ENCODE measurements at places on chromosomes 2 and 18.

DNA sequence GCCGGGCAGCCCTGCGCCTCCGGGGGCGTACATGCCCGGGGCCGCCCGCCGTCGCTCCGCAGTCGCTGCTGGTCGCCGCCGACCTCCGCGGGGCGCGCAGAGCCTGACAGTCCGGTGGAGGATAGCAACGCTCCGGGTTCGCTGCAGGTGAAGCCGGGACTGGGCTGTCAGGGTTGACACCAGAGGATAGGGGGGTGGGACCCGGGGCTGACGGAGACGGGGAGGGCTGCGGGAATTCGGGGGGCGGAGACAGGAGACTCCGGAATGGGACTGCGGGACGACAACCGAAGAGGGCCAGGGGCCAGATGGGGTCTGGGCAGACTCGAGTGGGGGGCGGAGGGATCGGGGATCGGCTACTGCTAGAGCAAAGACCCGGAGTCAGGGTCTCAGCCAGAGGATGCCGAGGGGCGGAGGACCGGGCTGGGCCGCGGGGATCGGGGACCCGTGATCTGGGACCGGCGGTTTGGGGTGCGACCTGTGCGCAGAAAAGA lies 403 bp downstream of the TMEM127 start:
- peak; percentile 13 for DNase-seq

- DNase-seq = no peak
Measured at GRCh38 chr2:146131048-146131447, 1611.1 kb upstream of the ZEB2 start.

- DNase-seq = no peak
Measured at GRCh38 chr18:1774261-1774660, 797.0 kb downstream of the METTL4 start.

DNA sequence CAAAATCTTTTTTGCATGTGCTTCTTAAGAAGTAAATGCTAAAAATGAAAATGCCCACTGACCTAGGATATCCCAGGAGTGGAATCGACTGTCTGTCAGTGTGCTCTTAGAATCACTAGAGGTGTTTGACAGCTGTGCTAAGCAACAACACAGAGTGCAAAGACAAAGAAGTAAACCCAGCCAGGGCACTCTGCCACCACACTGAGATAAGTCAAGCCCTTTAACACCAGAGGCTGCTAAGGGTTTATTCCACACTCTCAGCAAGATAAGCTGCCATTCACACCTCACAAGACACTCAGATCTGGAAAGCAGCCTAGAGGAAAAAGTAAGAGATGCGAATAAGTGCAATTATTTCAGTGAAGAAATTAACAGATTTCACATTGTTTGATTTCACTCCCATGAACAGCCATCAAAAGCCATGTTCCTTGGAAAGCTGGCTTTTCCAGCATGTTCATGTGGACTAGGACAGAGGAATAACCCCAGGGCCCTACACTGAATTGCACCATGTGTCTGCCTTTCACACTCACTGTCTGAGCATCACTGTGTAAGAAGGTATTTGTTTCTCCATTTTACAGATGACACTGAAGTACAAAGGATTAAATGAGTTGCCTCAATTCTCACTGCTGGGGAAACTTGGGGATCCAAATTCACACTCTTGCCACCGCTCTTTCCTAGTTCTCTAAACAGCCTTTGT lies 6.0 kb upstream of the BMP10 start:
- no peak for DNase-seq

- no peak for DNase-seq
Measured at GRCh38 chr2:225002656-225003045, 39.6 kb downstream of the DOCK10 start.

DNA sequence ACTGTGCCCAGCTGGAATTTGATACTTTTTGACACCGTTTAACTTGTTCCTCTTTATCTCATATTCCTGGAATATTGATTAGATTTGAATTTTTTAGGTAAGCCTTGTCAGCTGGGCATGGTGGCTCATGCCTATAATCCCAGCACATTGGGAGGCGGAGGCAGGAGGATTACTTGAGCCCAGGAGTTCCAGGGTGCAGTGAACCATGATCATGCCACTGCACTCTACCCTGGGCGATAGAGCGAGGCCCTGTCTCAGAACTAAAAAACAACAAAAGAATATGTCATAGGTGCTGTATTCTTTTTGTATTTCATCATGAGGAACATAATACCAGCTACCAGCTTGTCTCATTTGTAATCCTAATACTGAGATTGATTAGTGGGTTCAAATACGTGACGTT lies 90.3 kb downstream of the ZNF532 start:
- DNase-seq = no peak

DNA sequence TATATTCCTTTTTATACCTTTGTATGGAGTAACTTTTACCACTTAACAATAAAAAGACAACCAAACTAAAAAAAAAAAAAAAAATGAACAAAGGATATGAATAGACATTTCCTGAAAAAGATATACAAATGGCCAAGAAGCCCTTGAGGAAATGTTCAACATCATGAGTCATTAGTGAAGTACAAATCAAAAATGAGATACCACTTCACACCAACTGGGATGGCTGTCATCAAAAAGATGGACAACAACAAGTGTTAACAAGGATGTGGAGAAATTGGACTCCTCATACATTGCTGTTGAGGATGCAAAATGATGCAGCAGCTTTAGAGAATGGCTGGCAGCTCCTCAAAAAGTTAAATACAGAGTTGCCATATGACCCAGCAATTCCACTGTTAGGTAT lies 22.6 kb upstream of the SCYGR2 start:
- no peak for DNase-seq

All from stimulated activated CD8-positive, alpha-beta memory T cell treated with anti-CD3 and anti-CD28 coated beads, Interleukin-7, amount 100 ng/mL, for 1 hour (primary cell).